NCI-H526 (cell line): ENCODE measurements at places on chromosomes 13 and 19.

GRCh38 chr19:16355293-16356043 is 30.8 kb downstream of the KLF2 start:
- DNase-seq: no peak

DNA sequence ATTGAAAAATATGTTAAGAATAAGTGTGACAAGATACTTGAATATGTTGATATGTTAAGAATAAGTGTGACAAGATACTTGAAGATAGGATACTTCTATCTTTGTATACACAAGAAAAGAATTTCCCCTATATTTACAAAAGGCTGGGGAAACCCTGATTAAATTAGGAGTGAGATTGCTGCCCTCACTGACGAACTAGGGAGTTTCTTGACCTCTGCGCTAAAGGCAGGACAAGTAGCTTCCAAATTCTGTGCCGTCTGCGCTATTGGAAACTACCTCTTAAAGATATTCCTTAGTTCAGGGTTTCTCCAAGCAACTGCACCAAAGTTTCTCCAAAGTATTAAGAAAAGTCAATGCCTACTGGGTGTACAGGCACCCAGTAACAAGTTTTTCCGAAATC is 730 bp downstream of the ZNF260 start:
- no peak for DNase-seq

DNA sequence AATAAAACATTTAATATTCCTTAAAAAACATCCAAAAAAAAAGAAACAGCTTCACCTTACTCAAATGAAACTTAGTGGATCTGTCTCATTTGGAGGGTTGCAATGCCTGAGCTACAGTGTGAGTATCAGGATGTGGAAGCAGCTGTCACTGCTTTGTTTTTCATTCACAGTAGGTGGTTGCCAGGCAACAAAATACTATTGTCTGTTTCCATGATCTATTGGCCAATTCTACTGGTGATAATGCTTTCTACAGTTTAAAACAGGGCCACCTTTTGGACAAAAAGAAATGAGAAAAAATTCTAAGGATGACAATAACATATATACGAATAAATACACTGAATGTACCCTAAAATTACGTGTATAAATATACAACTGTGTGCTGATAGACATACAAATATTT is 3.0 kb downstream of the ENOX1 start:
- peak; percentile 92 for DNase-seq

GRCh38 chr19:21698215-21698614 is 69.2 kb downstream of the ZNF100 start:
- no peak for DNase-seq

DNA sequence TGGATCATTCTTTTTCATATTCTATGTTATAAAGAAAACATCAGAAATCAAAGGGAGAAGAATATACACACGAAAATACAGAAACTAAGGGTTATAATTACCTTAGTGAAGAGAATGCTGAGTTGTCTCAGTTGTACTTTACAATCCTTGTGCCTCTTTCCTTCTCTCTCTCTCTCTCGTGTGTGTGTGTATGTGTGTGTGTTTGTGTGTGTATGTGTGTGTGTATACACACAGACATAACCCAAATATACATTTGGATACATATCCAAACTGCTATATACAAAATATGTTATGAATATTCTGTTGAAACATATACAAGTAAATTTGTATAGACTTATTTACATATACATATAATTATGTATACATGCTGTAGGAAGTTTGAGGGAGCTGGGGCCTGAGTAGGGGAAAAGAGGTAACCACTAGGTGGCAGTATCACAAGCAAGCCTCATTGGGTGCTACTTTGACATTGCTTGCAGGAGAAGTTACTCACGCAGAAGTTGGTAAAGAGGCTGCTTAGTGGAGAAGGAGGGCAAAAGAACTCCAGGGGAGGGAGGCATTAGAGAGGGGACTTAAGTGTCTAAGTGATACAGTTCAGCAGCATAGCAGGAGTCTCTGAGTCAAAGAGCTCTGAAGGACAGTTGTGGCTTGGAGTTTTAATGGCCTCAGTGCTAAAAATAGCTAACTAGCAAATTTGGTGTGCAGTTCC is 465.1 kb upstream of the PCDH20 start:
- peak; percentile 29 for DNase-seq

- DNase-seq: no peak
These were observed 29.3 kb downstream of the GSX1 start for GRCh38 chr13:27821566-27821965.

DNA sequence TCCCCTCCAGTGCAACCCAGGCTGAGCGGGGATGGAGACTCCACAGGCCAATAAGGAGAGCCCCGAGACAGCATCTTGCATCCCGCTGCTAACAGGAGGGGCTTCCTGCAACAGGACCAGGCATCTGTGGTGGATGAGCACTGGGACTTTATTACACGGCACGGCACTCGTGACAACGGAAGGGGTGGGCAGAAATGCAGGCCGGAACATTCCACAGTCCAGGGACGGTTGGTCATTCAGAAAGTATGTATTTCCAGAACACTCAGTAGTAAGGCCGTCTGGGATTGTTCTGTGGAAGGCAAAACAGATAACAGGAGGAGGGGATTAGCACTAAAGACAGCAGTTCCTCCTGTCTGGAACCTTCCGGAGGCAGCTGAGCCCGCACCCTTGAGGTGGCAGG is 3.3 kb upstream of the TM6SF2 start:
- DNase-seq: no peak

- DNase-seq: no peak
These were observed 1252.8 kb downstream of the EFNB2 start for GRCh38 chr13:105282406-105283285.

DNA sequence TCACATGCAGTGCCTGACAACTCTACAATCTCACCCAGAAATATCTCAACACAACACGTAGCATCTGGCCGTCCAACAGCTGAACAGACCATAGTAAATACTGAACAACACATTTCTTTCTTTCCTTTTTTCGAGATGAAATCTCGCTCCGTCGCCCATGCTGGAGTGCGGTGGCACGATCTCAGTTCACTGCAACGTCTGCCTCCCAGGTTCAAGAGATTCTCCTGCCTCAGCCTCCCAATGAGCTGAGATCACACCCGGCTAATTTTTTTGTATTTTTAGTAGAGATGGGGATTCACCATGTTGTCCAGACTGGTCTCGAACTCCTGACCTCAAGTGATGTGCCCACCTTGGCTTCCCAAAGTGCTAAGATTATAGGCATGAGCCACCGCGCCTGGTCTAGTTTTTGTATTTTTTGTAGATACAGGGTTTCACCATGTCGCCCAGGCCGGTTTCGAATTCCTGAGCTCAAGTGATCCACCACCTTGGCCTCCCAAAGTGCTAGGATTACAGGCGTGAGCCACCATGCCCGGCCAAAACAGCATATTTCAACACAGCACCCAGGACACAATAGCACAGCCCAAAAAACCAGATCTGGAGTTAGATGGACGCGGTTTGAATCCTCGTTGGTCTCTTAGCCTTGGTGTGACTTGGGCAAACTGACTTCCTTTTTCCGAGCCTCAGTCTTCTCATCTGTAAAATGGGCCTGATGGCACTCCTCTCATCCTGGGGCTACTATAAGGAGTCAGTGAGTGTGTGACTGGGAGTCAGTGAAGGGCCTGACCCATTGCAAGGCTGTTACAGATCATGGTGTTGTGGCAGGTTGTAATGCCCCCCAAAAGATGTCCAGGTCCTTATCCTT is 22.6 kb downstream of the CYP2A6 start:
- DNase-seq: no peak

DNA sequence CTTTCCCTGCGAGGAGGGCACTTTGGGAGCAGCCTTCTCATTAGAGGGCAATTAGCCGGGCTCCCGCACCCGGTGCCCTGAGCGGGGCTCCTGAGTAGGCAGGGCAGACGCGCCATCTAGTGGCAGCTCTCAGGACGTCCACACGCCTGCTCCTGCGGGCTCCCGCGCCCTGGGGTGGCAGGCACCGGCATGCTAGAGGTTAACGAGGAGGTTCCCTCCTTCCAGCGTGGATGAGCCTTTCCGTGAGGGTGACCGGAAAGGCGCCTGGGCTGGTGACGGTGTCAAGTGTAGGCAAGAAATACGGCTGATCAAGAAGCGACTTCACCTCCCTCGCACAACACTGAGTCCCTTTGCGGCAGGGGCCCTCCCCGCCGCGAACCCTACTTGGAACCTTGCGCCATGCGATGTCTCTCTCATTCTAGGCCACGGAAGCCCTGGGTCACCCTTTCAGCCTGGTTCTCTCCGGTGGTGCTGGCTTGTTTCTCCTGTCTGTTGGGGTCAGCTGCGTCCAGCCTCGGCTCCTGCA is 67.7 kb downstream of the ALOX5AP start:
- DNase-seq: peak; percentile 97

GRCh38 chr13:32048816-32049215 is 17.2 kb downstream of the FRY start:
- DNase-seq: peak; percentile 43

- no peak for DNase-seq
These were observed 1131.3 kb upstream of the PRR20A start for GRCh38 chr13:56009418-56009817.

DNA sequence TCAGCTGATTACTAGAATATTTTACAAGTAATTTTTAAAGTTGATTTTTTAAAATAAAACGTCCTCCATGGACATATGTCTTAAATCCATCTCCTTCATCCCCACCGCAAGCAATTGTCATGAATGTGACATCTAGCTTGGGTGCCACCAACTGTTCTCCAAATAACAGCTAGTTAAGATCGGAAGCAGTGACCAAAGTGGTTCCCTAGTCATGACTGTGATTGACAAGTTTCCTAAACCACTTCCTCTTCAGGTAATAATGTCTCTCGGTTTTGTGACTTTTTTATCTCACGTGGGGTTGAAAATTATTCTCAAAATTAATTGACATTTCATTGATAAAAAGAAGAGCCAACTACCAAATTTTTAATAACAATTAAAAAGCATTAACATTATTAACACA is 135.3 kb upstream of the MIR17HG start:
- no peak for DNase-seq

GRCh38 chr19:7668842-7669241 is at the start of gene RETN:
TSS of gene RETN (plus strand) at chr19:7669049. CDS start at chr19:7669327, 278 bp downstream.
- no peak for DNase-seq

DNA sequence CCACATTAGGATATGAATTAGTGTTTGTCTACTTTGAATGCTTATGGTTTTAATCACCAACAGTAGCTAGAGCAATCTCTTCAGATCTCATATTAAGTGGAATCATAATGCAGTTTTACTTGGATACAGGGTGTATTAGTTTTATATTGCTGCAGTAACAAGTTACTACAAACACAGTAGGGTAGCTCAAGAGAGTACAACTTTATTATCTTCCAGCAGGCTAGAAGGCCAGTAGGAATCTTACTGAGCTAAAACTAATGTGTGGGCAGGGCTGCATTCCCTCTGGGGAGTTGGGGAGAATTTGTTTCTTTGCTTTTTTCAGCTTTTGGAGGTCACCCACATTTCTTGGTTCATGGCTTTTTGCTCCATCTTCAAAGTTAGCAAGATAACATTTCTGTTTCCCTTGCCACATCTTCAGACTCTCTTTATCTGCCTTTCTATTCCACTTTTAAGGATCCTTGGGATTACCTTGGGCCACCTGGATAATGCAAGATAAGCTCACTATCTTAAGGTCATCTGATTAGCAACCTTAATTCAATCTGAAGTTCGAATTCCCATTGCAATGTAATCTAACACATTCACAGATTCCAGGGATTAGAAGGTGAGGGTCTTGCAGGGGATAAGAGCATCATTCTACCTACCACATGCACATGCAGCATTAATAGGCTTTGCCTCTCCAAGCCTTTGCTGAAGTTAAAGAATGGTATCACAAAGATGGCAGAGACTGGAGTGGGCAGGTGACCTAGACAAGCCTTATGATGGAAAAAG is 134.1 kb upstream of the SLC10A2 start:
- DNase-seq: no peak

DNA sequence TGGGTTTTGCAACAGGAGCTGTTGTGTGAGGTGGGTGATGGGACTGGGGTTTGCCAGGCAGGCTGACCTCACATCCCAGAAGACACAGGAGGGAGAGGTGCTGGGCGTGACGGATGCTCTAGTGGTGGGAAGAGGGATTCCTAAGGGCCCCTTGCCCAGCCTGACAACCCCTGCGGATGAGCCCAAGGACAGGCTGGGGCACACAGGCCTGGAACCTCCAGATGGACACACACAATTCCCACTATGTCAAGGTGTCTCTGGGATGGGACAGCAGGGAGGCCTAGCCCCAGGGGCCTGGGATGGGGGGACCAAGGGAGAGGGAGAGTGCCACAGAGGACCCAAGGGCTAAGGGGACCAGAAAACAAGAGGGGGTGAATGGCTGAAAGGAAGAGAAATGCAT is 191.5 kb downstream of the ZNF536 start:
- DNase-seq: no peak

DNA sequence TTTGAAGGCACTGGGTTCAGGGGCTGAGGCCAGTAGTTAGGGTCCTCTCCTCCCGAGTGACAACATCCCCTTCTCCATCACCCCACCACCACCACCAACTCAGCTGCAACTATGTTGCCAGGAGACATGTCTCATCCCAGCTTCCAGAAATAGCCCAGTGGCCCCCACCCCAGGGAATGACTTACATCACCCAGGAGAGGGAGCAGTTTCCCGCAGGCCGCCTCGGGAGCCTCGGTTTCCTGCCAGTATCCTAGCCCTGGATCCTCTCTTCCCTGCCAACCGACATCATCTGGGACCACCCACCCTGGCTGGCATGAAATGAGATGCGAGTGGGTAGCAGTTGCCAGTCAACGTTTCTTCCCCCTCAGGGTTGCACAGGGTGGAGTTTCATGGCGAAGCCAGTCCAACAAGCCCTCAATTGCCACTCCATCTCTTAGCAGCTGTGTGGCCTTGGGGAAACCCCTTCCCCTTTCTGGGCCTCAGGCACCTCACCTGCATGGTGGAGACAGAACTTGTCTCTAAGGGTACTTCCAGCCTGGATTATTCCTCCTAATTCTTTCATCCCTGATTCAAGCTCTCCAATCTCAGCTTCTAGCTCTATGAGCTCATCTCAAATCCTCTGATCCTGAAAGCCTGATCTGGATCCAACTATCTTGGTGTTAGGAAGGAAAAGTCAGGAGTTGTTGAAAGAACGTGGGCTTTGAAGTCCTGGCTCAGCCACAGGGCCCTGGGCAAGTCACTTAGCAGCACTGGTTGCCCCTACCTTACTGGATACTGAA is 3.9 kb upstream of the GSK3A start:
- DNase-seq: peak; percentile 41

- DNase-seq: no peak
These were observed 7.6 kb downstream of the MBD3L2B start for GRCh38 chr19:7013678-7014077.

GRCh38 chr13:33751151-33751550 is 66.8 kb upstream of the RFC3 start:
- DNase-seq: no peak

DNA sequence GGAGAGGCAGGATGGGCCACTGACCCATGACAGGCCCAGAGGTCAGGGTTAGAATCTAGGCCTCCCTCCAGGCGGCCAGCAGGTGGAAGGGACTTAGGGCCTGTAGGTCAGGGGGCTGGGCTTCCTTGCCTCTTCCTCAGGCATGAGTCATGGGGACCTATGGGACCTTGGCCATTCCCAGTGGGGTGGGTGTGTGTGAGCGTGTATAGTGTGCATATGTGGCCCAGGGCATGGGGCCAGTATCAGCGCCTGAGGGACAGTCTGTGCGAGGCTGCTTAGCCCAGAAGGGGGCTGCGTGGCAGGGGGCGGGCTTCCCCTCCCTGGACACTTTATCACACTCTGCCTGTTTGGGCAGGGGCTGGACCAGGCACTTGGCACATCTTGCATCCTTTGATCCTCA is 13.3 kb downstream of the KCTD15 start:
- no peak for DNase-seq
